Left lung (tissue), 14 donors: ENCODE measurements at places on chromosomes 1 and 21. TPM values are rescaled to one million over a fixed set of nuclear protein-coding genes. Genes with fewer than 3 reads are reported as not detected.

The IL10 gene
- total RNA-seq = 3.0 TPM

The ANKRD65 gene
- 18.4 TPM for total RNA-seq

The NR1I3 gene
- total RNA-seq = not detected

The MAP3K7CL gene
- 5.0 TPM for total RNA-seq

The TMEM200B gene
- 5.7 TPM for total RNA-seq

The YOD1 gene
- 7.3 TPM for total RNA-seq

The OR2G6 gene
- total RNA-seq = not detected

The HSD3B2 gene
- not detected for total RNA-seq

The TCHHL1 gene
- not detected for total RNA-seq

- no peaks in the 10 kb centered on the region for H3K36me3 ChIP-seq
- DNase-seq = no peak
- H3K4me3 ChIP-seq = no peak overlapping the region
- peaks cover 15% of the 10 kb centered on the region for H3K27me3 ChIP-seq
Observed at GRCh38 chr1:41355761-41356160, 5.5 kb upstream of the FOXO6 start.

DNA sequence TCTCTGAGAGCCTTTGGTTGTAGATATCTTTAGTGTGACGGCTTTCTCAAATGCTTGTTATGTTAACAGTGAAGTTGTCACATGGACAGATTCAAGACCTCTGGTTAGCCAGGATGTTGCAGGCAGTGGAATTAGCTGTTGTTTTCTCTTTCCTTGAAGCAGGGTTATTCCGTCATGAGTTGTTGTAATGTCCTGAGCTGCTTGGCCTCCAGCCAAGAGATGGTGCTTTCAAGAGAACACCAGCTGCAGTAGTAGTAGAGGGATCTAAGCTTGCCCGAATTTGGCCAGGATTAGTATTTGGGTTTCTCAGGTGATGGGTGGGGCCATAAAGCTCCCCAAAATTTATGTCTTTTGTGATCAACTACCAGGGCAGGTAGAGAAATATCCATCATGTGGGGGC lies 13.4 kb downstream of the KCNE1 start:
- no peaks in the 10 kb centered on the region for H3K27me3 ChIP-seq
- peaks cover 15% of the 10 kb centered on the region for H3K36me3 ChIP-seq
- no peak for DNase-seq
- no peak overlapping the region for H3K27ac ChIP-seq
- H3K4me3 ChIP-seq = no peak overlapping the region

DNA sequence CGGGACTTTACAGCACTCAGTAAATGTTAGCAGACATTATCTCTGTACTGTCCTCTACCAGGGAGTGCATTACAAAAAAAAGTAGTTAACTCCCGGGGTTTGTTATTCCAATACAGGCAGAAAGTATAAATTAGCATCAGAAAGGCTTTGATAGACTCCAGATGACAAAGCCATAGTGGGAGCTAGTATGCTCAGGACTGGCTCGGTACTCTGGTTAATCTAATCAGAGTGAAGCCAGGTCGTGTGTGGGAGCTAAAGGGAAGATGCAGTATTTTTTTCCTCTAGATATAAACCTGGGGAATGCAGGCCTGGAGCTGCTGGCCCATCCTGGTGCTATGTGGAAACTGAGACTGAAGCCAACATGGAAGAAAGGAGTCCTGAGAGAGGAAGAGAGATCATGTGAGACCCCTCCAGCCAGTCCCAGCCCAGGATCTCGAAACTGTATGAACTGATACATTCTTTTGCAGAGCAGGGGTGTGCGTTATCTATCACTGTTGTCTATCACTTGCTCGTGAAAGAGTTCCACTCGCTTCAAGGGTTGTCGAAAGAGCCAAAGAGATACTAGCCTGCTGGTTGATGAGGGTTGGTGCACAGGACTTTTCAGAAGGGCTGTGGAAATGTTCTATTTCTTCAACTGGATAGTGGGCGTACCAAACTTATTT lies 125.8 kb downstream of the PLPP3 start:
- H3K4me3 ChIP-seq = no peak overlapping the region
- no peaks in the 10 kb centered on the region for H3K4me1 ChIP-seq
- no peak for DNase-seq
- H3K27me3 ChIP-seq = no peaks in the 10 kb centered on the region
- no peaks in the 10 kb centered on the region for H3K36me3 ChIP-seq

- H3K4me3 ChIP-seq = no peak overlapping the region
- DNase-seq = peak; percentile 47
- no peaks in the 10 kb centered on the region for H3K27me3 ChIP-seq
- H3K4me1 ChIP-seq = no peaks in the 10 kb centered on the region
- no peak overlapping the region for H3K27ac ChIP-seq
- H3K36me3 ChIP-seq = no peaks in the 10 kb centered on the region
Observed at GRCh38 chr1:202058001-202058908, 47.9 kb downstream of the ELF3 start.

- H3K4me1 ChIP-seq = peaks cover 30% of the 10 kb centered on the region
- DNase-seq = no peak
- H3K4me3 ChIP-seq = no peak overlapping the region
- H3K36me3 ChIP-seq = no peaks in the 10 kb centered on the region
Observed at GRCh38 chr1:23895993-23896392, 17.2 kb downstream of the CNR2 start.

GRCh38 chr21:41009398-41010100 lies 158.4 kb upstream of the BACE2 start:
- H3K36me3 ChIP-seq = no peaks in the 10 kb centered on the region
- no peaks in the 10 kb centered on the region for H3K4me1 ChIP-seq
- no peak overlapping the region for H3K4me3 ChIP-seq
- H3K27me3 ChIP-seq = peaks cover 9% of the 10 kb centered on the region

- no peak overlapping the region for H3K4me3 ChIP-seq
- H3K36me3 ChIP-seq = no peaks in the 10 kb centered on the region
- H3K27me3 ChIP-seq = no peaks in the 10 kb centered on the region
- no peak overlapping the region for H3K27ac ChIP-seq
Observed at GRCh38 chr1:206631085-206631509, 4.2 kb upstream of the DYRK3 start.

DNA sequence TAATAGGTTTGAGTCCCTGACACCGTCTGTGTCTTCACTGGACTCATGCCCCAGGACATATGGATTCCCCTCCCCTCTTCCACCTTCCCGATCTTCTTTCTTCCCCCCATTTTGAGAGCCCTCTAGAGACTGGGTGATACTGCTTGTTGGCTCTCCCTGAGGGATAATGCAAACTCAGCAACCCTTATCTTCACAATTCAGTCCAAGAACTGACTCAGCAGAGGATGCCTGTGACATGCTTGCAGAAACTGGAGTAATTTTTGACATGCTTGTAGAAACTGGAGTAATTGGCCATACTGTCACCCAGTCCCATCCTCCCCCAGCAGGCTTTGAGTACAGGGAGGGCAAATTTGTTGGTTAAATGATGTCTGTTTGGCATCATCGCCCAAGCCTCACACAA lies 127.6 kb upstream of the CTTNBP2NL start:
- H3K36me3 ChIP-seq = no peaks in the 10 kb centered on the region
- no peaks in the 10 kb centered on the region for H3K27me3 ChIP-seq
- no peak overlapping the region for H3K27ac ChIP-seq
- no peak for DNase-seq

DNA sequence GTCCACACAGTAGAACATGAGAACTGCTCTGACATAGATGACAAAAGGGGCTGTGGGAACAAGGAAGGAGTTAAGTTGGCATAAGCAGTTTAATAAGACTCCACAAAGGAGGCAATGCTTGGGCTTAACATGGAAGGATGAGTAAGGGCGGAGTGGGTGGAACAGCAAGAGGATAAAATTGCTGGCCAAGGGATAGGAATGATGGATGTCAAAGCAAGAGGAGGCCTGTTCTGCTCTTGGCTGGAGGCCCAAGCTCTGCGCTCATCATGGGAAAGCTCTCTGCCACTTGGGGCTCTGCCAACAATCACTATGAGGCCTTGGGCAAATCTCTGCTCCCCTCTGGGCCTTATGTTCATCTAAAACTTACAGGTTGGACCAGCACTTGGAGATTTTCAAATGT lies 98.3 kb upstream of the CAMK1G start:
- H3K27ac ChIP-seq = no peak overlapping the region
- DNase-seq = no peak
- H3K4me3 ChIP-seq = no peak overlapping the region
- H3K4me1 ChIP-seq = no peaks in the 10 kb centered on the region
- H3K36me3 ChIP-seq = no peaks in the 10 kb centered on the region
- H3K27me3 ChIP-seq = no peaks in the 10 kb centered on the region

- H3K36me3 ChIP-seq = no peaks in the 10 kb centered on the region
- peaks cover 37% of the 10 kb centered on the region for H3K27me3 ChIP-seq
- H3K27ac ChIP-seq = no peak overlapping the region
- H3K4me3 ChIP-seq = no peak overlapping the region
- no peak for DNase-seq
Observed at GRCh38 chr21:41613533-41613909, 105.6 kb upstream of the TMPRSS2 start.

DNA sequence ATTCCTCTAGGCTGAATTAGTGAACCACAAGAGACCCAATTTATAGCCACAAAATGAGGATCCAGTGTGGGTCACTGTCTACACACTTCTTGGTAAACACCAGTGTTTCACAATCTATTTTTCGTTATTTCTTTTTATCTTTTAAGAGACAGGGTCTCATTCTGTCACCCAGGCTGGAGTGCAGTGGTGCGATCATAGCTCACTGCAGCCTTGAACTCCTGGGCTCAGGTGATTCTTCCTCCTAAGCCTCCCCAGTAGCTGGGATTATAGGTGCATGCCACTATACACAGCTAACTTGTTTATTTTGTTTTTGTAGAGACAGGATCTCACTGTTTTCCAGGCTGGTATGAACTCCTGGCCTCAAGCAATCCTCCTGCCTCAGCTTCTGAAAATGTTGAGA lies 29.3 kb upstream of the SLC45A3 start:
- no peak overlapping the region for H3K4me3 ChIP-seq
- no peaks in the 10 kb centered on the region for H3K27me3 ChIP-seq
- DNase-seq = no peak
- no peaks in the 10 kb centered on the region for H3K36me3 ChIP-seq
- no peak overlapping the region for H3K27ac ChIP-seq

GRCh38 chr1:25649505-25650288 lies 33.1 kb downstream of the MAN1C1 start:
- no peaks in the 10 kb centered on the region for H3K36me3 ChIP-seq
- no peak for DNase-seq
- H3K27ac ChIP-seq = no peak overlapping the region
- H3K27me3 ChIP-seq = no peaks in the 10 kb centered on the region
- peaks cover 6% of the 10 kb centered on the region for H3K4me1 ChIP-seq

DNA sequence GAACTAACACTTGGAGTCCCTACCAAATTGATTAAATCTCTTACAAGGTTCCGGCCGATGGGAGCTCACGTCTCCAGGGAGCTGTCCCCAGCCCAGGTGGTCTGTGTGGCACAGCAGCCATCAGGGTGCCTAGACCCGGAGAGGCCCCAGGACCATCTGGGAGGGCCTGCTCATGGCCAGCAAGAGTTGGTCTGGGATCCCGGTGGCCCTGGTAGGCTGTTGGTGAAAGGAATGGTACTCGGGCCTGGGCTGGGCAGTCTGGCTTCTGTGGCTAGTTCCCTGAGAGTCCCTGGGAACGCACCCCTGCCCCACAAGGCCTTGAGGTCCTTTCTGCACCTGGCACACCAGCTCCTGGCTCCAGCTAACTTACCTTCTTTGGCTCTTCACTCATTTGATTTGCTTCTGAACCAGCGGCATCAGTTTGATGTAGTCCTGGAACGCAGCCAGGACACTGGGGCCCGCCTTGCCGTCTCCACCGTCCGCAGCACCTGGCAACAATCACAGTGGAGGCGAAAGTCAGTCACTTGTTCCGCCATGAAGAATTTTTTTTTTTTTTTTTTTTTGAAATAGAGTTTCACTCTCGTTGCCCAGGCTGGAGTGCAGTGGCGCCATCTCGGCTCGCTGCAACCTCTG lies 62.5 kb downstream of the SCCPDH start:
- no peak for DNase-seq
- H3K27me3 ChIP-seq = peaks cover 41% of the 10 kb centered on the region
- no peak overlapping the region for H3K4me3 ChIP-seq
- peaks cover 15% of the 10 kb centered on the region for H3K4me1 ChIP-seq

GRCh38 chr1:243718022-243718421 lies 132.0 kb downstream of the AKT3 start:
- no peaks in the 10 kb centered on the region for H3K36me3 ChIP-seq
- no peak overlapping the region for H3K27ac ChIP-seq
- DNase-seq = no peak

DNA sequence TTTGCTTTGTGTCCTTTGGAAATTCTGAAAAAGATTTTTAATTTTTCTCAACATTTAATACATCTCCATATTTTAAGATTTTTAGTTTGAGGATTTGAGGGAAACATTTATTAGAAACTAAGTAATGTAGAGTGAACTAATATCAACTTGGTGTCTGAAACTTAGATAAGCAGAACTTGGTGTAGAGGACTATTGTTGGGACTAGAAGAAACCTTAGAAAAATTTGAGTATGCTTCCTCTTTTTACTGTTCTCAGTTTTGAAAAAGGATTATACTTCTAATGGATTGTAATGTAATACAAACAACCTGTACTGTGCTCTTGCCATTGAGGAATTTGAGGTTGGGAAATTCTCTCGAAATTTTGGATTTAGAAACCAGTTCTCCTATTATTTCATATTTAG lies 2.4 kb downstream of the FNBP1L start:
- H3K27ac ChIP-seq = no peak overlapping the region
- H3K4me3 ChIP-seq = peak overlapping the region; percentile 81
- H3K36me3 ChIP-seq = no peaks in the 10 kb centered on the region
- H3K27me3 ChIP-seq = peaks cover 50% of the 10 kb centered on the region

DNA sequence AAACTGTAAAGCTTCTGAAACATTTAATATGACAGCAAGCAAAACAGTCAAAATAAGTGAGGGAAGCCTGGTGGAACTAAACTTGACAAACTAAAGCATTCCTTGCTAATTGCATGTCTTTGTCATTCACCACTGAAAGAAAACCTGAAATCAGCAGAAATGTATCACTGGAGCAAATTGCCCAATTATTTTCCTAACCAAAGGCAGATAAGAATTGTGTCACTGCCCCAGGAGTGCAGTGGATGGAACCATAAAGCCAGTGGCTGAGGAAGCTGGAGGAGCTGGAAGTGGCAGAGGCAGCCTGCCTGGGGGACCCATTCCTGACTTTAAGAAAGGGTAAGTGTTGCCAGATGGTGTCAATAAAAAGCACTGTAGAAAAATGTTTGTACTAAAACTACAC lies 2.7 kb upstream of the SLC30A10 start:
- no peak overlapping the region for H3K27ac ChIP-seq
- peaks cover 52% of the 10 kb centered on the region for H3K27me3 ChIP-seq
- no peaks in the 10 kb centered on the region for H3K36me3 ChIP-seq
- peaks cover 14% of the 10 kb centered on the region for H3K4me1 ChIP-seq

DNA sequence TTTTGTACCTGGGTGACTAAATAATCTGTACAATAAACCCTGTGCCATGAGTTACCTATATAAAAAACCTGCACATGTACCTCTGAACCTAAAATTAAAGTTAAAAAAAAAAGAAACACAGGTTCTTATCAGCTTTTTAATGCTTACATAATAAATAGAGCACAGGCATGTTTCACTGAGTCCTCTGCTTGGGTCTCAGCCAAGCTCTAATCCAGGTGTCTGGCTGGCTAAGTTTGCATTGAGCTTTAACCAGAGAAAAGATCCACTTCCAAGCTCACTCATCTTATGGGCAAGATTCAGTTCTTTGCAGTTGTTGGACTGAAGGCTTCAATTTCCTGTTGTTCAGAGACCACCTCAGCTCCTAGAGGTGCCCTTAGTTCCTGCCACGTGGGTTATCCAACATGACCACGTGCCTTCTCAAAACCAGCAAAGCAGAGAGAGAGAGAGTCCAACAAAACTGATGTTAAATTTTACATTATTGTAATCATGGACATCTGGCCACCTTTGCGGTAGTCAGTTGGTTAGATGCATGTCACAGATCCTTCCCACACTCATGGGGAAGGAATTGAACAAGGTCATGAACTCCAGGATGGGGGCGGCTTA lies 68.2 kb upstream of the TMPRSS2 start:
- no peaks in the 10 kb centered on the region for H3K36me3 ChIP-seq
- no peak for DNase-seq
- H3K27me3 ChIP-seq = no peaks in the 10 kb centered on the region
- no peak overlapping the region for H3K4me3 ChIP-seq
